ENCODE measurements at places on chromosomes 3 and 15. TPM values are rescaled to one million over a fixed set of nuclear protein-coding genes. Genes with fewer than 3 reads are reported as not detected.

DNA sequence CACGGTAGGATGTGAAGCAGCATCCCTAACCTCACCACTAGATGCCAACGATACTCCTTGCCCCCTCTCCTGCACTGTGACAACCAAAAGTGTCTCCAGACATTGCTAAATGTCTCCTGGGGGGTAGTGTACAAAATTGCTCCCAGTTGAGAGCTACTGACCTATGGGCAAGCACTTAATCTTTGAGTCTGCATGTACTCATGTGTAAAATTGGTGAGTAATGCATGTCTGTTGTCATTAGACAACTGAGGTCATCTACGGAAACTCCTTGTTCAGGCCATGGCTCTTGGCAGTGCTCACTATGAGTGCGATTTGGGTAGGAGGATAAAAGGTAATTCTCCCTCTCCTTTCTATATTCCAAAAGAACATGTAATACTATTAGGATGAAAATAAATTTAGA is 29.2 kb downstream of the PDHB start:
- H3K27ac ChIP-seq, result no peak overlapping the region
- H3K36me3 ChIP-seq, result peaks cover 3% of the 10 kb centered on the region
- no peak for DNase-seq
- H3K27me3 ChIP-seq, result no peaks in the 10 kb centered on the region

Gene CKMT1A
- not detected for total RNA-seq

DNA sequence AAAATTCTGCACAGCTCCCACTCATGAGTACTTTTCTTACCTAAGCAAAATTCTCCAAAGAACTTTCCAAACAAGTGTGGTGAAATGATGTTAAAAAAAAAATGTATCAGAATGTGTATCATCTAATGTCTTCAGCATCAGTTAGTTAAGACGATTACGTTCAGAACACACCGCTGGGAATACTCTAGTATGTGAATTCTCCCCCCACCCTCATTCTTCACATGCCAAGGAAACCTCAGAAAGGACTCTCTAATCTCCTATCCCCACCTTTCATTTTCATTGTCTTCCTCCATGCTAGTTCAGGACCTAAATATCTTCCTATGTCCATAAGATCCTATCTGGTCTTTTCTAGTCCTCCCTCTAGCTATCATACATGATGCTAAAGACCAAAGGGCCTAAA is 457.4 kb downstream of the SHQ1 start:
- no peak for DNase-seq
- H3K4me1 ChIP-seq, result peaks cover 47% of the 10 kb centered on the region
- H3K27ac ChIP-seq, result no peak overlapping the region

Gene C3orf22
- total RNA-seq, result not detected

DNA sequence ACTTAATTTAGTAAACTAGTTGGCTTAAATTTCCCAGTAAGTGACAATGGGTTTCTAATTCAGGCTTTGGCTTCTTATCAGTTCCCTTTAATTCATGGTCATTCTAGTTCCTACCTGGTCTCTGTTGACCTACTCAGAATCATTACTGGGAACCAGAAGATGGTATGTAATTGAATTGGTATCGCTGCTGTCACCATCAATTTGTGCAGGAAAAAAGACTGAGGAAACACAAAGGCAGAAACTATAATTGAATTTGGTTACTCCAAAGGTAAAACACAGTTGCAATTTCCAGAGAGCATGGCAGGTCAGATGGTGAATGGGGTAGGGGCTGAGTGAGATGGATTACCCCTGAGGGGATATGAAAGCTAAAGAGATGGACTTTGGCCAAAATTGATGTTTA is 226.5 kb upstream of the GAP43 start:
- no peak for DNase-seq
- H3K27ac ChIP-seq, result no peak overlapping the region
- H3K36me3 ChIP-seq, result no peaks in the 10 kb centered on the region
- peaks cover 2% of the 10 kb centered on the region for H3K4me1 ChIP-seq
- H3K27me3 ChIP-seq, result peaks cover 6% of the 10 kb centered on the region

Gene TMEM266
- total RNA-seq, result not detected

GRCh38 chr3:47985381-47985780 is 30.8 kb downstream of the MAP4 start:
- H3K36me3 ChIP-seq, result peaks cover 4% of the 10 kb centered on the region
- H3K27me3 ChIP-seq, result no peaks in the 10 kb centered on the region
- H3K4me3 ChIP-seq, result no peak overlapping the region
- DNase-seq, result no peak

DNA sequence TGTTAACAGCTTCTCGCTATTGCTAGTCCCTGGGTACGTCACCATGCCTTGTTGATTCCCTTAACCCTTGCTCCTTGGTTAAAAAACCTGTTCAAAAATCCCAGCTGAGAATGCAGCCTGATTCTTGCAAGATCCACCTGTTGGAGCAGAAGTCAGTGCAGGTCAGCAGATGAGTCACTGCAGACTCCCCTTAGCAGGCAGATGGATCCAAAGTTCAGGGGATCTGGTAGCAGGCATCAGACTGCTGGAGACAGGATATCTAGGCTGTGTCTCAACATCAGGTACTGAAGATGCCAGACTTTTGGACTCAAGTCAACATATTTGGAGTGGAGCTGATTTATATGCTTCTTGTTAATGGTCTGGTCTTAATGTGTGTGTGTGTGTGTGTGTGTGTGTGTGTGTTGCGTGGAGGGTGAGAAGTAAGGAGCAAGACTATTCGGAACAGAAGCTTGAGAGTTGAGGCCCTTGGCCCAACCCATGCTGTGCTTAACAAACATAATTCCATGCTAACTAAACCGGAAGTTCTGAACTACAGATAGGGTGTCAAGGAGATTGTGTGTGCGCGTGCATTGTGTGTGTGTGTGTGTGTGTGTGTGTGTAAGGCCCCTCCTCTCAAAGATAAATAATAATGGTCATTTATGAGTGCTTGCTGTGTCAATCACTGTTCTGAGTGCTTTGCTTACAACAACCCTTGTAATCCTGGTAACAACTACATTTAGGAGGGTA is 1.0 kb upstream of the C3orf52 start:
- H3K36me3 ChIP-seq, result no peaks in the 10 kb centered on the region
- peak overlapping the region; percentile 91 for H3K27ac ChIP-seq
- H3K4me1 ChIP-seq, result peaks cover 43% of the 10 kb centered on the region
- no peaks in the 10 kb centered on the region for H3K27me3 ChIP-seq
- H3K4me3 ChIP-seq, result peak overlapping the region; percentile 89
- DNase-seq, result no peak

GRCh38 chr3:37574177-37574943 is 287.3 kb upstream of the CTDSPL start:
- no peak for DNase-seq
- H3K36me3 ChIP-seq, result no peaks in the 10 kb centered on the region
- H3K27me3 ChIP-seq, result peaks cover 5% of the 10 kb centered on the region
- H3K27ac ChIP-seq, result no peak overlapping the region

Gene SST
- not detected for total RNA-seq

- H3K36me3 ChIP-seq, result no peaks in the 10 kb centered on the region
- no peak overlapping the region for H3K27ac ChIP-seq
- H3K4me3 ChIP-seq, result no peak overlapping the region
- DNase-seq, result no peak
- H3K4me1 ChIP-seq, result no peaks in the 10 kb centered on the region
Measured at GRCh38 chr15:47954196-47954595, 166.6 kb upstream of the SLC24A5 start.
